Breast epithelium (tissue), 4 donors: ENCODE measurements at places on chromosomes 3 and 15. TPM values are rescaled to one million over a fixed set of nuclear protein-coding genes. Genes with fewer than 3 reads are reported as not detected.
A peak's percentile ranks its signal among the peaks of the same experiment; 100 is the strongest.

- DNase-seq = no peak
Observed at GRCh38 chr3:194767446-194768207, 81.9 kb downstream of the FAM43A start.

GRCh38 chr15:76196269-76197231 is 114.7 kb downstream of the ETFA start:
- peak; percentile 76 for DNase-seq

- no peak for DNase-seq
Observed at GRCh38 chr15:28178290-28178689, 79.2 kb upstream of the OCA2 start.

- DNase-seq = no peak
Observed at GRCh38 chr3:152474585-152474984, 205.9 kb downstream of the MBNL1 start.

The RNU5B-1 gene
- total RNA-seq = not detected

The TMEM212 gene
- total RNA-seq = not detected

- no peak for DNase-seq
Observed at GRCh38 chr3:126604691-126605090, 46.0 kb upstream of the C3orf22 start.

The ARPP21 gene
- total RNA-seq = not detected

The TRANK1 gene
- total RNA-seq = 13.6 TPM

GRCh38 chr3:27675287-27675686 is 46.8 kb downstream of the EOMES start:
- no peak for DNase-seq

The SOX2 gene
- not detected for total RNA-seq

The GABRB3 gene
- 1.1 TPM for total RNA-seq

DNA sequence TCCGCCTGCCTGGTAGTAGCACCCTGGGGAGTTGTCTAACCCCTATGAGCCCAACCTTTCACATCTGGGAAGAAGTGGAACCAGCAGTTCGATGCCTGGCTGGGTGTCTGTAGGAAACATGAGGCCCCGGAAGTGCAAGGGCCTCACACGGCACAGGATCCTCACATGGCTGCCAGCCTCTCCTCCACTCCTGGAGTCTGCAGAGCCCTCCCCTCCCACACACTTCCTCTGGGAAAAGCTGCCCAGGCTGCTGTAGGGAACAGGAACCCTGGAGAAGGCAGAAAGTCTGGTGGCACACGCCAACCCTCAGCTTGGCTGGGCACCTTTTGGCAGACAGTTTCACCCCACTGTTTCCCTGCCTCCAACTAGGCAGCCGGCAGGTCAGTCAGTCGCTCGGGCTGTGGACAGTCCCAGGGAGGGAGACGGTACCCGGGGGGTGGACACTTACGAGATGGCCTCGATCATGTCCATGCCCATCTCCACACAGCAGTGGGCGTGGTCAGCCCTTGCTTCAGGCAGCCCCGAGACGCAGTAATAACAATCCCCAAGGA is 118.4 kb downstream of the ADCY5 start:
- DNase-seq = no peak

The CPEB1 gene
- 2.2 TPM for total RNA-seq

DNA sequence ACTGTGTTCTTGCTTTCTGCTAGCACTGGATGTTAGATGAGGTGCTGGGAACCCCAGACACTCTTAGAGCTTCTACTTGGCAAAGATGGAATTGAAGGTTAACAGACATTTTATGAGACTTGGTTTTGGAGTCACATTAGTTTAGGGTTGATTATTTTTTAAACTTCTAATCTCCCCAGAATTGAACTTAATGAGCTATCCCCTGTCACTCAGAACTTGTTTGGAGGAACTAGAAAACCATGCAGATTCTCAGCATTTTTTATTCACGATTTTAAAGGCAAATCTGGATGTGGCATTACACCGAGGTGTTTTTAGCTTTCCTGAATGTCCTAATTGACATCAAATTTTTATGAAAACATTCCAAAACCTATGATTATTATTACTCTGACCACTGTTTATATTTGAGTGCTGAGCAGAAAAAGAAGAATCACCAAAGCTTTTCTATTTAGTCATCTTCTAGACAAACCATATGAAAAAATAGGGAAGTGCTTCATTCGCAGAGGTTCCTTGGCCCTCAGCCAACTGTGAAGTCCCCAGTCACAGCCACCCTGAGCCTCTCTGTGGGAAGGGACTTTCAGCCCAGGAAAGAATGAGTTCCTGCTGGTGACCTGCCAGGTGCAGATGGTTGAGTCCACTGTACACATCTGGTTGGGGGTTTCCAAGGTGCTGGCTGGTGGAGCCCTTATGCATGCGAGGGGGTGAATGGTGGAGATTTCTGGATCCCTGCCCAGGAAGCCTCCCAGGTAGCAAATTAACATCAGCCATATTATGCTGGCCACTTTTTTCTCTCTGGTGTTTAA is 196.0 kb upstream of the TOPAZ1 start:
- peak; percentile 20 for DNase-seq

The ATP13A5 gene
- 4.5 TPM for total RNA-seq

- no peak for DNase-seq
Observed at GRCh38 chr15:32855942-32856341, 138.1 kb downstream of the GREM1 start.

DNA sequence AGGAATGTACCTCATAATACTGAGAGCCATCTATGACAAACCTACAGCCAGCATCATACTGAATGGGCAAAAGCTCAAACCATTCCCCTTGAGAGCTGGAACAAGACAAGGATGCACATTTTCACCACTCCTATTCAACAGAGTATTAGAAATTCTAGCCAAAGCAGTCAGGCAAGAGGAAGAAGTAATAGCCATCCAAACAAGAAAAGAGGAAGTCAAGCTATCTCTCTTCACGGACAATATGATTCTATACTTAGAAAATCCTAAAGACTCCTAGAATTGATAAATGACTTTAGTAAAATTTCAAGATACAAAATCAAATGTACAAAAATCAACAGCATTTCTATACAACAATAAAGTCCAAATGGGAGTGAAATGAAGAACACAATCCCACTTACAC is 30.2 kb downstream of the OCA2 start:
- no peak for DNase-seq

The MOBP gene
- not detected for total RNA-seq

The FSIP1 gene
- total RNA-seq = 16.2 TPM

- DNase-seq = peak; percentile 68
Observed at GRCh38 chr3:97971679-97972567, at the start of gene RIOX2. TSS of gene RIOX2 (minus strand) at chr3:97972431. CDS start at chr3:97967593, 4,838 bp downstream.

GRCh38 chr15:58053315-58054153 is 12.0 kb downstream of the ALDH1A2 start:
- DNase-seq = no peak

GRCh38 chr15:25171111-25171811 is 216.5 kb downstream of the SNRPN start:
- peak; percentile 11 for DNase-seq

GRCh38 chr3:182785756-182786155 is 7.5 kb upstream of the ATP11B start:
- DNase-seq = no peak

DNA sequence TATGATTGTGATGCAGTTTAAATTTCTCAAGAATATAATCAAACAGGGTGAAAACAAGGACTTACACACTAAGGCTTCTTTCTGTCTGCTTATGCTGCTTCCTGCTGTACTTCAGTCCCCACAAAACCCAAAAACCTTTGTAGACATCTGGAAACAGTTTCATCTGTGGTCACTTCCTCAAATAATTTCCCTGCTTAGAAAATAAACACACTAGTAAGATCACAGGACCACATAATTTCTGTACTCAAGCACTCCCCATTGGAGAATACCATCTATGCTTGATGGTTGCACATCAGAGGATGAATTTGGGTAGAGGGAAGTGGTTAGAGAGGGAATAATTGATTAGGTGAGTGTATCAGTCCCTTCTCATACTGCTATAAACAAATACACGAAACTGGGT is 266.2 kb downstream of the LSAMP start:
- no peak for DNase-seq

The RPL15 gene
- 3,809 TPM for total RNA-seq

- DNase-seq = no peak
Observed at GRCh38 chr3:185583925-185584324, 2.2 kb upstream of the SENP2 start.

GRCh38 chr3:32110233-32110760 is 3.9 kb downstream of the GPD1L start:
- no peak for DNase-seq

- no peak for DNase-seq
Observed at GRCh38 chr3:141105828-141106628, 54.9 kb downstream of the SPSB4 start.

The LYSMD2 gene
- total RNA-seq = 15.8 TPM

The C3orf22 gene
- not detected for total RNA-seq

- no peak for DNase-seq
Observed at GRCh38 chr15:71013446-71013845, 101.8 kb upstream of the THSD4 start.

DNA sequence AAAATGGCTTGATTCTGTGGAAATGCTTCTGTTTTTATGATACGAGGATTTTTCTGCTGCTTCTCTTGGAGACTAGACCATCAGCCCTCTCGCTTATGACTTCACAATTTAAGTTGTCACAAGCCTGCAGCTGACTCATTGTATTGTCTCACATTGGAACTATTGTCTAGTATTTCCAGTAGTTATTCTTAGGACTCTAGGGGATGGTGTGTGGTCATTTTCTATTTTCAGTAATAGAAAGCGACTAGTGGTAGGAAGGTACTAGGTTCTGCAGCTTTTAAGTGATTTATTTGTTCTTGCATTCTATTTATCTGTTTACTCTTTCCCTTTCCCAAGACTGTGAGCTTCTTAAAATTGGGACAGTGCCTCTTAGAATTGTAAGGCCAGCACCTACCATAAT is 66.3 kb upstream of the CRTC3 start:
- no peak for DNase-seq

The CHRM5 gene
- not detected for total RNA-seq

- DNase-seq = no peak
Observed at GRCh38 chr15:78679089-78679511, 38.1 kb upstream of the CHRNB4 start.

- no peak for DNase-seq
Observed at GRCh38 chr3:124563376-124563775, 166.9 kb upstream of the UMPS start.

DNA sequence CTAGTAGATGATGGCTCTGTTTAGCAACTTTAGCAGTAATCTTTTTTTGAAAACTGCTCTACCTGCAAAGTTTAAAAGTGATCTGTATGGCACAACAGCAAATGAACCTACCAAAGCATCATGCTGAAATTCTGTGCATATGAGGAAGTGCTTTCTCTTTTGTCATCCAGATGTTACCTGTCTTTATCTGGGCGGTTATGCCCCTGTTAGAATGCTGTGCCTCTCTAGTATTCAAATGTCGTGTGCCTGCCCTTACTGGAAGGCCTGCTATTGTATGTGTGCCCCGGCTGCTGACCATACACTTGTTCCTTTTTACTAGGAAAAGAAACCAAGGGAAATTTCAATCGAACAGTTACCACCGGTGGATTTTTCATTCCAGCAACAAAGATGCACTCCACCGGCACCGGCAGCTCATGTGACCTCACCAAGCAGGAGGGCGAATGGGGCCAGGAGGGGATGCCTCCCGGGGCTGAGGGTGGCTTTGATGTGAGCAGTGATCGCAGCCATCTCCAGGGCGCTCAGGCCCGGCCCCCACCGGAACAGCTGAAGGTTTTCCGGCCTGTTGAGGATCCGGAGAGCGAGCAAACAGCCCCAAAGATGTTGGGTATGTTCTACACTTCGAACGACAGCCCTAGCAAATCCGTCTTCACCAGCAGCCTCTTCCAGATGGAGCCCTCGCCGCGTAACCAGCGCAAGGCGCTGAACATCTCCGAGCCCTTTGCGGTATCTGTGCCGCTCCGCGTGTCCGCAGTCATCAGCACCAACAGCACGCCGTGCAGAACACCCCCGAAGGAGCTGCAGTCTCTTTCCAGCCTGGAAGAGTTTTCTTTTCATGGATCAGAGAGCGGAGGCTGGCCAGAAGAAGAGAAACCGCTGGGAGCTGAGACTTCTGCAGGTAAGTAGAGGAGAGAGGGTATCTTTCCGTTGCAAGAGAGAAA is 61.6 kb downstream of the TMEM39A start:
- DNase-seq = no peak

DNA sequence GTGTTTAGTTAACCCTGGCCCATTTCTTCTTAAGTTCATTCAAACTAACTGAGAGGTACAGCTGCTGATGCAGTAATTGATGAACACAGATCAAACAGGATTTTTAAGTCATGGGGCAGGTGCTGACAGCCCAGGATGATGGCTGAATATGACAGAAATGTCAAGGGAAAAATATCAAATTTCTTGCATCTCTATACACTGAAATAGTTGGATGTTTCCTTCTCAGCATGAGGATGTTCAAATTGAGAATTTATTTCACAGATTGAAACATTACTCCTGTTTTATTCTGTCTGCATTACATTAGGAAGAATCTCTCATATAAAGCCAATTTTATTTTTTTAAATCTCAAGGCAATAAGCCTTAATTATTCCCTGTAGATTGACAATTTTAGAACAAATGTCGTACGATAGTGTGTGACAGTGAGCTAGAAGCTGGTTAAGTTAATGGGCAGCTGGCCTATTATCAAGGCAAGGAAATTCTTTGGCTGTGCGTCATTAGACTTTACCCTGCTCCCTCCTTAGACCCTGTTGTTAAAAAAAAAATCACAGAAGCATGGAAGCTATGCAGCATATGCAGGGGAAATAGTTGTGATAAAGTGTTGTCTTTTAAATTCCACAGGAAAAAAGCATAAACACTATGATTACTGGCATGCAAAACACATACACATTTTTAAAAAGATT is 183.8 kb upstream of the KCNMB2 start:
- DNase-seq = no peak

DNA sequence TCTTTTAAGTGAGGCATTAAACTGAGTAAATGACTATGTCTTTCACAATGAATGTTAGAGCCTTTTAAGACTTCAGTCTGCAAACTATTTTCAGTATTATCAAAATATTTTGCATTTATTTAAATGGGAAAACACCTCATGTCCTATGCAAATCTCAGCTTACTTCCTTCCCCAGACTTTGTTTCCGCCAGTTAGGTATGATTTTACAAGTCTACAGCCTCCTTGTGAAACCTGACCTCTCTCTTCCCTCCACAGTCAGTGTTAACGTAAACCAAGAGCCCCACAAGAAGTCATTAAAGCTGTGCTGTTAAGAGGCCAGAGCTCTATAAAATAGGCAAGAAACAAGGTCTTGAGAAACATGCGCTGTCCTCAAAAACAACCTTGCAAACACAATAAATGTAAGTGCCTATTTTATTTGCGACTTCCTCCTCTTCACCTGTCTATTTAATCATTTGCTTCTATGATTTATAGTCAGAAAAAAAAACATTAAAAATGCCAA is 48.3 kb downstream of the PRTG start:
- no peak for DNase-seq

- DNase-seq = no peak
Observed at GRCh38 chr3:52775877-52776276, 1.5 kb upstream of the ITIH1 start.

DNA sequence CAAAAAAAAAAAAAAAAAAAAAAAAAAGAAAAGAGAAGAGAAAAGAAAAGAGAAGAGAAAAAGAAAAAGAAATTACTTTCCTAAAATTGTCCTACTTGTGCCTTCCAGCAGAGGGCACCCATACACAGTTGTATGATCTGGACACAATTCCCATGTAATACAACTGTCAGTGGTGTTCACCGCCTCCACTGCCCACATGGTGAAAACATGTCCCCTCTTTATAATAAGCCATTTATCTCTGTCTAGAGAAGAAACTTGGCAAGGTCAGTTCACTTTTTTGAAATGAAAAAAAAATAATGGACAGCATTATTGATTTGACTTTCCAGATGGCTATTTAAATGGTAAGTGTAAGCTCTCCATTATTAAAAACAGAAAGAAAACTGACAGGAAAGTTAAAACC is 459.4 kb downstream of the GBE1 start:
- no peak for DNase-seq

The NRROS gene
- total RNA-seq = 4.3 TPM

The PP2D1 gene
- not detected for total RNA-seq

- no peak for DNase-seq
Observed at GRCh38 chr3:190205739-190206138, 85.0 kb upstream of the P3H2 start.
